ENCODE measurements at places on chromosomes 7 and 10.

DNA sequence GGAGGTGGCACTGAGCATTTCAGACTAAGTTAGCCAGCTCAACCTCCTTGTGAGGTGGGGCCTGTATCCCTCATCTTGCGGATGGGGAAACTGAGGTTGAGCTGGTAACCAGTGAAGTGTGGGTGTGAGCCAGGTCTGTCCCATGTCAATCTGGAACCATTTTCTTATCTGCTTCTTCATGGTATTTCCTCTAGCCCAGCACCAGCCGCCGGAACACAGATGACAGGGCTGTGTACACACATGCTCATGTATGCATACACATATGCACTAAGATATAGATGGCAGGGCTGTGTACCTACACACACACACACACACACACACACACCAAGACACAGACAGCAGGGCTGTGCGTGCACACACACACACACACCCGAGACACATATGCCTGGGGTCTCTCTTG, 18.5 kb downstream of the RAMP3 start:
- no peak for DNase-seq

- peak; percentile 9 for DNase-seq
These were observed 147.7 kb upstream of the SLC26A5 start for GRCh38 chr7:103593691-103594090.

GRCh38 chr10:45418849-45419675, 45.0 kb downstream of the ALOX5 start:
- DNase-seq, result no peak

- peak; percentile 4 for DNase-seq
These were observed 1001.7 kb upstream of the KCND2 start for GRCh38 chr7:119271147-119271779.

DNA sequence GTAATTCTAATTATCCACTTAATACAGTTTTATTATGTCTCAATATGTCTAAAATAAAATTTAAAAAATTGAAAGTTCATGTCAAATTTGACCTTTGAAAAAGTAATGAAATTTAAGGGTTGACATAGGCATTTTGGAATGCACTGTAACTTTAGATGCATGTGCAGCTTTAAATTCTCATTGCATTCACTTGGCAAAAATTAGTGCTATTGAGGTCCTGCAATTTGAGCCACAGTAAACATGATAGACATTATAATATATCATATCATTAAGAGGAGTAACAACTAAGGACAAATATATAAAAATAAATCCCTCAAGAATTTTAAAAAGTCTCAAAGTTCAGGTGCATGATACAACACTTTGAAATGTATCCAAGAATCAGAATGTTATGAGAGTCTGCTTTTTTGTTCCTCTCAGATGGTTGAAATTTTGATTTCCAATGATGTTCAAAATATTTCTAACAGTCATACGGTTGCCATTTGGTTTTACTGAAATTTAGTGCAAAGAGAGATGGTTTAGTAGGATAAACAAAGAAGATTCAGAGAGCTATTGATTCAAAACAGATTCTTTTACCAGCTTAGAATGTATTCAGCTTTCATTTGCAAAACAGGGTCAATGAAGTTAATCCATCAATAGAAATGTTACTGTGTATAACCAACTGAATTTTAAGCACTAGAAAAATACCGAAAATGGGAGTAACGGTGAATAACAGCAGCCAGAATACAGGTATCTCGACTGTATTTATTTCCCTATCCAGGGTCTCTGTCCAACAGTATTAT, 71.8 kb downstream of the SEMA3A start:
- no peak for DNase-seq

- DNase-seq, result peak; percentile 18
These were observed 34.4 kb downstream of the ASAH2 start for GRCh38 chr10:50216894-50217293.
